ENCODE measurements at places on chromosomes 4 and X.

DNA sequence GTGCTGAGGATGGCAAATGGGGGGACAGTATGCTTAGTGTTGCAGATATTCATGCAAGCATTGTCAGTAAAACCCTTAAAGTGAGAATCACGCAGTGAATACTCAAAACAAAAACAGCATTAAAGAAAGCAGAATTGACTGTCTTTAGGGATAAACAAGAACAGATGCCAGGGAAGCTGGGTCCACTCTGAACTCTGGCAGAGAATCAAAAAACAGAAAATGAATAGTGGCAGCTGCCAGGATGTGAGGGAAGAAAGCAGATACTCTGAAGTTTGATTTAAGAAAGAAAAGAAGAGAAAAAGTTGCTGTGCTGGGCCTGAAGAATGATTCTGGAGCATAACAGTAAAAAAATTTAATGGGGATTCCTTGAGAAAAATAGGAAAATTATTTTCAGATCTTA, 131.5 kb downstream of the GABRA2 start:
- no peak for DNase-seq

- no peak for DNase-seq
These were observed 42.5 kb upstream of the MAP9 start for GRCh38 chr4:155419266-155419665.

GRCh38 chr4:88007304-88008121, at the start of gene PKD2:
TSS of gene PKD2 (plus strand) at chr4:88007635. CDS start at chr4:88007734, 99 bp downstream.
- peak; percentile 48 for DNase-seq

GRCh38 chr4:93747220-93747619, 81.3 kb upstream of the ATOH1 start:
- no peak for DNase-seq

DNA sequence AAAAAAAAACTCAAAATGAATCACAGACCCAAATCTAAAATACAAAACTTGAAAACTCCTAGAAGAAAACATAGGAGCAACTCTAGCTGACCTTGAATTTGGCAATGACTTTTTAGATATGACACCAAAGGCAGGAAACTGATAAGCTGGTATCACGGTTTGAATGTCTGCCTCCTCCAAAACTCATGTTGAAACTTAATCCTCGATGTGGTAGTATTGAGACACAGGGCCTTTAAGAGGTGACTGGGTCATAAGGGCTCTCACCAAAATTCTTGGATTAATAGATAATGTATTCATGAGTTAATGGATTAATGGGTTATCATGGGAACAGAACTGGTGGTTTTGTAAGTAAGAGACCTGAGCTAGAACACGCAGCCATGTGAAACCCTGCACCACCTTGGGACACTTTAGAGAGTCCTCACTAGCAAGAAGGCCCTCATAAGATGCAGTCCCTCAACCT, 40.5 kb downstream of the FRYL start:
- no peak for DNase-seq

DNA sequence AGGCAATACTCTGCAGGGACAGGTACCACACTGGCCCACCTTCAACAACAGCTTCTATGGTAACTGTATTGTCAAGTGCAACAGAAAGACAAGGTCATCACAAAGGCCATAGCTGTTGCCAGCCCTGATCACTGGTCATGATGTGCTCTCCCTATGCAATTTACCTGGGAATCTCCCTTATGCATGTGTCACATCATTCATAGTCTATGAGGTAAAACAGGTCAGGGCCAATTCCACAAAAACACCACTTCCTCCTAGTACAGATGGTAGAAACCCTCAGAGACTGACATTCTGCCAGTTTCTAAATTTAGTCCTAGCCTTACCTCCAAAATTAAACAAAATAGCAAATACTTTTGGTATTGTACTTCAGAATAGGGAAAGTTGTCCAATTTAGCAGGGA, 132.8 kb downstream of the MGST2 start:
- no peak for DNase-seq

DNA sequence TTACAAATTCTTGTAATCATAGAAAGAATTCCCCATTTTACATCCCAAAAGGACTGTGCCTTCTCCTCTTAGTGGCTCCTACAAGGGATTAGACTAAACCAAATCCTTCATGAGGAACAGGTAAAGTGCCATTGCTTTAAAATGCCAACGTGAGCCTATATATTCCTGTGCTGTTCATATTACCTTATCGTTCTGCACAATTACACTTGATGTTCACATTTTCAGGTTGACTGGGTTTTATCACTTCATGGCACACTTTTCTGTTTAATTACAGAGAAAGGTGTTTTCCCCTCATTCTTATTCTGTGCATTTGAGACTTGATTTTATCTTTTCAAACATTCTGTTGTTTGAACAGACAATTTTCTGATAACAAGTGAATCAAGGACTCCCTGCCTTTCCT, 645.6 kb upstream of the FTHL17 start:
- DNase-seq, result no peak

GRCh38 chr4:151462554-151462953, 53.6 kb downstream of the FHIP1A start:
- no peak for DNase-seq

DNA sequence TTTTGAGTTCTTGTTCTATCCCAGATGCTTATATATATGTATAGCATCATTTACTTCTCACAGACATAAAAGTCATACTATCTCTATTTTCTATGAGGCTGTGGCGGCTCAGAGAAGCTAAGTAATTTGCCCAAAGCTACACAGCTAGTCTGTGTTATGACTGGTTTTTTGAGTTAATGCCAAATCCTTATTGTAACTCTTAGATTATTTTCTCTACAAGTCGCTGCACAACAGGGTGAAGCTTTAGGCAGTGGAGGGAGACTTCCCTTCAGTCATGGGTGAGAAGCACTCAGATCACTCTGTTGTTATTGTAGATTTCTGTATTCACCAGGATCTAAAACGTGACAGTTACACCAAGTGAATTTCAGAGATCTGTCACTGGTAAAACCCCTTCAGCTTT, 48.1 kb downstream of the WWC2 start:
- no peak for DNase-seq

- DNase-seq, result no peak
These were observed 56.0 kb downstream of the NUDT11 start for GRCh38 chrX:51440365-51440764.

DNA sequence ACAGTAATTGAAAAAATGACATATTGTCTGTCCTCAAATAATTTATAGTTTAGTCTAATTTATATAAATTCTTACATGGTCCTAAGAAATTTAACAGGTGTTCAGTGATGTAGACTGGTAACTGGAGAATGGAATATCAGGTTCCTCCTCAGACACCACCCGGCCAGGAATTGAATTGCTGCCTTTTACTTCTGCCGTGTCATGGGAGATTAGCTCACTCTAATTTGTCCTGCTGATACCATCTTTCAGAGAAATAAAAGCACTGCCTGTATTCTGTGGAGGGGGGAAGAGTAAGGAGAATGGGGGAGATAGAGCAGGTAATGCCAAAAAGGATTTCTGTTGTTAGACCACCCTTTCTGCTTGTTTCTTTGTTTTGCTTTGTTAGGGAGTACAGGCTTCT, 125.2 kb upstream of the KLHL4 start:
- no peak for DNase-seq

Measured in activated T-helper 1 cell treated with anti-CD3 and anti-CD28 coated beads, Interleukin-2, amount 50 U/mL, for 16 hours (primary cell).